ENCODE measurements at places on chromosomes 3 and 15.

GRCh38 chr3:139718415-139718814 lies 40.6 kb upstream of the NMNAT3 start:
- peak; percentile 13 for DNase-seq

- no peak for DNase-seq
These were observed 115.2 kb downstream of the CHSY1 start for GRCh38 chr15:101136381-101137268.

DNA sequence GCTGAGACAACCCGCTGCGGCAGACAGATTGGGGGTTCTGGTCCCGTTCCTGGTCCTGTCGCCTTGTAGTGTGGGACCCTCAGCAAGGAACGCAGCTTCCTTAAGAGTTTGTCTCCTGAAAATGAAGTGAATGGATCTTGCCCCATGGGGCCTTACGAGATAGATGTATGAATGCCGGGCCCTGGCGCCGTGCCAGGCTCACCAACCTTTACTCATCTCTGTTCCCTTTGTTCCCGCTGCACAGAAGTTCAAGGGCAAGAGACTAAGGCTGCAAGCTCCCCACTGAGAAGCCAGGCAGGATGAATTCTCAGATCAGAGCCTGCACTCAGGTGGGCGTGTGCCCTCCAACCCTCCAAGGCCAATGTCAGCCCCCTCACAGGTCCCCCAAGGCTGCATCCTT lies 162.7 kb upstream of the IQSEC1 start:
- peak; percentile 42 for DNase-seq

GRCh38 chr3:72474775-72475174 lies 373.5 kb downstream of the SHQ1 start:
- DNase-seq = no peak

DNA sequence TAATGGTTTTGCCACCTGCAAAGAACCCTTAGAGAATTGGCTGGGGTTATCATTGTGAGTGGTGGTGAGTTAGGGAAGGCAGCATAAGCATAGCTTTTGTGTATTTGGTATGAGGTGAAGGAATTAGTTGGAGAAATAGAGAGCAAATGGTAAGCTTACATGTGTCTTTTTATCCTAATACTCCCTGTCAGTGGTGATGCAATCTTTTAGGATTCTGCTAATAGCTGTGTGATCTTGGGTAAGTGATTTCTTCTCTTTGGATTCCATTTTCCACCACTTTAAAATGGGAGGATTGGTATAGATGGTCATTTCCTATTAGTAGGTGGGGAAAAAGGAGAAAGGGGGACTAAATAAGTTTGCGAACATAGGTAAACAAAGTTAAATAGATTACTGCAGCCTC lies 30.9 kb downstream of the PIAS1 start:
- DNase-seq = no peak

- DNase-seq = no peak
These were observed 4.9 kb upstream of the GTF2A2 start for GRCh38 chr15:59662260-59662659.

- no peak for DNase-seq
These were observed 2.4 kb downstream of the KLF15 start for GRCh38 chr3:126354776-126355175.

- DNase-seq = no peak
These were observed 266.1 kb downstream of the CGGBP1 start for GRCh38 chr3:87792534-87793336.

DNA sequence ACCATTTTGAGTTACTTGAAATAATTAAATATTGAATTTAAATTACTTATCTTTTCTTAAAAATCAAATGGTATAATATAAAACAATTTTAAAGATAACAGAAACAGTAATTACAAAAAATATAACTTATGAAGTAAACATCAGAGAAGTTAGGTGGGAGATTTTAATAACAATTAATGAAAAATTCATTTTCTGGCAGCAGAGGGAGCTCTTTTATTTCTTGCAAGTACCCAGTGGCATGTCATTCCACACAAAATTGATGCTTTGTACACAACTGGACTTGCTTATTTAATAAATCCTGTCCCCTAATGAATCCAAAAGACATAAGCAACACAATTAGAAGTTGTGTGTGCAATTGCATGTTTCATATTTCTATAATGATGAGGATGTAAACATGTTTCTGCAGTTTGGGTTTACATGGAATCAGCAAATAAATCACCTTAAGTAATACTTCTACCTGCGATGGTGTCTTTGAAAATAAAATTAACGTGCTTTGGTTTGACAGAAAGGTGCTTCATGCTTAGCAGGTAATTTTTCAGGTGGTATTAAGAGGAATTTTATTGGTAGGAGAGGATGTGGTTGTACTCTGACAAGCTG lies 861.3 kb downstream of the ZPLD1 start:
- DNase-seq = no peak

DNA sequence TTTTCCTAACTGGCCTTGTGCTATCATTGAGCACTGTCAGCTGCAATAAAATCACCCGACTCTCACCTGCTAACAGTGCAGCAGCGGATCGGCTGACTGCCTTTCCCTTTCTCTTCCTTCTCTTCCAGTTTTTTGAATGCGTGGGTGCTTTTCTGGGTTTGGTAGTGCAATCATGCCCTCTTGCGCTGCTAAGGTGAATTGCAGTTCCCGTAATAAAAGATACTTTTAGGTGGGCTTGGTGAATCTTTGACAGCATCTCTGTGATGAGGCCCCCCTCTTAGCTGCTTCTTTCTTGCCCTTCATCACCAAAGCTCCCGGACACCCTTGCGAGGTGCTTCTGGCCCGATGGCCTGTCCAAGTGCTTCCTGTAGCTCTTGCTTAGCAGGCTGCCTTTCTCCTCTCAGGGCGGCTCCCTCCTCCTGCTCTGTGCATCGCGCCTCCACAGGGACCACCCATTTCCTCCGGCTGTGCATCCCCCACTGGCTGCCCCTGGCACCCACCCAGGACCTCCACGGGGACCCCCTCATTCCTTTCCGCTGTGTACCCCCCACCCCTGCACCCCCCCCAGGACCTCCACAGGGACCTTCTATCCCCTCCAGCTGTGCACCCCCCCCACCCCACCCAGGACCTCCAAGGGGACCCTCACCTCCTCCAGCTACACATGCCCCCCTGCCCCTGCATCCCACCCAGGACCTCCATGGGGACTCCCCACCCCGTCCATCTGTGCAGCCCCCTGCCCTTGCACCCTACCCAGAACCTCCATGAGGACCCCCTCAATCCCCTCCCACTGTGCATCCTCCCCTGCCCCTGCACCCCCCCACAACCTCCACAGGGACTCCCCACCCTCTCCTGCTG lies 50.8 kb upstream of the RPL32 start:
- DNase-seq = peak; percentile 8

GRCh38 chr15:57708047-57708446 lies 1.5 kb downstream of the POLR2M start:
- DNase-seq = no peak

DNA sequence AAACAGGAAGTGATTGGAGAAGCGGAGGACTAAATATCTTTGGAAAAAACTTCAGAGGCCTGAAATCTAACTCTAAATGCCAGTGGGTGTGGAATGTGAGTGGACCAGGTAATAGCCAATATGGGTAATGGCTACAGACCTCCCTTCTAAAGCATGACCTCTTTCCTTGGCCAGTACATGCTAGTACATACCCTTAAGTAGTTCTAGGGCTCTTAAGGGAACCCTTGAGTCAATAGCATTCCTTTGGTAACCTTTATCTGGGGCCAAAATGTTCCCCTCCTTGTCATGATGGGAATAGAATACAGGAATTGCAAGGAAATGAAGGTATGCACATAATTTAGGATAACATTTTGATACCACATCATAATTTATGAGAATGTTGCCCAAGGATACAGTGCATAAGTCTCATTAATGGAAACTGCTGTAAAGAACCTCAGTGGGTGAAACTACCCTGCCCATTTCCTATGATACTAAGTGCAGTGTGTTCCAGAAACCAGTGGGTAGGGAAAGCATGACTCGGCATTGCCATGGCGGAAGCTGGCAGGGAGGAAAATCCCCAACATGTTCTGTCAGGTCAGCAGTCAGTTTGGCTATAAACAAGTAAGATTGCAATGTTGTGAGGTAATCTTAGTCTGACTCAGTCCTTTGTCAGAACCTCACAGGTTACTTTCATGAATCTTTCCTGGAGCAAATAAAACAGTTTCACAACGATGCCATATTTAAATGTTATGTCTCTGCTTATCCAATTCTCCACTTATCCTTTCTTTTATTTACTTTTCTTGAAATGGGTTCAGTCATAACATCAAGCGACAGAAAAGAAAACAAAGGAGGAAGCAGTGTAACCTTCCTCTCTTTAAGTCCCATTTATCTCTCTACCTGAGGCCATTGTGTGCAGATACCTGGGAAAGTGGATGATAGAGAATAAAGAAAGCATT lies 23.5 kb upstream of the RAP2B start:
- no peak for DNase-seq

DNA sequence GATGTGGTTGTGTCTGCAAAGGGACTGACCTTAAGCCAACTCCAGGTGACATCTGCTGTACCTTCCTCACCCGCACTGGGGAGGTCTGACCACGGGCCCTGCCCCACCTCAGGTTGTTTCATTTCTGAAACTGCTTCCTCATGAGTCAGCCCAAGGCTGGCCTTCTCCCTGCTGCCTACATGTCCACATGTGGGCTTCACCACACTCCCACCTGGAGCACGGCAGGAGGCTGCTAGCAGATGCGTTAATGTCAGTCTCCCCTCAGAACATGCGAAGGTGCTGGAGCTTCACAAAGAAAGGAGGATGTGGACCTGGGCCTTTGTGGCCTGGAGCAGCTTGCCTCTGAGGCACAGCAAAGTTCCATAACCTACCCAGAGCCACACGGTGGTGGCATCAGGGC lies 69.4 kb upstream of the PLXNA1 start:
- DNase-seq = no peak

- no peak for DNase-seq
These were observed 418.6 kb upstream of the MDFIC2 start for GRCh38 chr3:70731046-70731445.

DNA sequence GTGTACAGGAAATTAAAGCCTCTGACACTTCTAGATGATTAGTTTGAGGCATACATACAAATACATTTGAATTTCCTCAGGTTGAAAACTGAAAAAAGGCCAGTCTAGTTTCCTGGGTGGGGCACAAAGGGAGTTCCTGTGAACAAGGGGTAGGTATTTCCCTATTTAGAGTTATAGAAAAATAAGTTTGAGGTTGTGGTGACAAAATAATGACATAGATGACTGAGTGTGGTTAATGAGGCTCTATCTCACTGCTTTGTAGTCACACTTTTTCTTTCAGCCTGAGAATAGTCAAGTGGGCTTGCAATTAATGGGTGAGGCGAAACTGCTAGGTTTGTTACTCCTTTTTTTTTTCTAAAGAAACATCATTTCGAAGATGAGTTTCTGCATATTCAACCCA lies 4.3 kb downstream of the SLCO3A1 start:
- DNase-seq = no peak

GRCh38 chr3:13708301-13708700 lies 159.4 kb downstream of the FBLN2 start:
- no peak for DNase-seq

All from NCI-H187 (cell line).